ENCODE measurements at places on chromosomes 11 and 22. TPM values are rescaled to one million over a fixed set of nuclear protein-coding genes. Genes with fewer than 3 reads are reported as not detected.

Gene FXYD6
- 107 TPM for total RNA-seq

Gene MS4A12
- total RNA-seq = not detected

Gene TBX10
- total RNA-seq = not detected

Gene IGLL1
- total RNA-seq = not detected

Gene PARVA
- total RNA-seq = 5.6 TPM

Gene PIK3IP1
- total RNA-seq = 23.2 TPM

Gene CEND1
- 5.9 TPM for total RNA-seq

Gene TMEM191B
- total RNA-seq = 0.94 TPM

Gene C22orf42
- total RNA-seq = not detected

Gene OR6X1
- total RNA-seq = not detected

Gene PRRG4
- total RNA-seq = 0.16 TPM

Gene MPPED2
- total RNA-seq = 70.5 TPM

Gene VSIG2
- total RNA-seq = not detected

Gene ATP5MG
- total RNA-seq = 67.4 TPM

Gene MRGPRE
- total RNA-seq = not detected

Gene FGF4
- total RNA-seq = not detected

Gene KCTD14
- total RNA-seq = 0.78 TPM
